Astrocyte (in vitro differentiated cells and primary cell): ENCODE measurements at places on chromosomes 7 and 10.
A peak's percentile ranks its signal among the peaks of the same experiment; 100 is the strongest.

DNA sequence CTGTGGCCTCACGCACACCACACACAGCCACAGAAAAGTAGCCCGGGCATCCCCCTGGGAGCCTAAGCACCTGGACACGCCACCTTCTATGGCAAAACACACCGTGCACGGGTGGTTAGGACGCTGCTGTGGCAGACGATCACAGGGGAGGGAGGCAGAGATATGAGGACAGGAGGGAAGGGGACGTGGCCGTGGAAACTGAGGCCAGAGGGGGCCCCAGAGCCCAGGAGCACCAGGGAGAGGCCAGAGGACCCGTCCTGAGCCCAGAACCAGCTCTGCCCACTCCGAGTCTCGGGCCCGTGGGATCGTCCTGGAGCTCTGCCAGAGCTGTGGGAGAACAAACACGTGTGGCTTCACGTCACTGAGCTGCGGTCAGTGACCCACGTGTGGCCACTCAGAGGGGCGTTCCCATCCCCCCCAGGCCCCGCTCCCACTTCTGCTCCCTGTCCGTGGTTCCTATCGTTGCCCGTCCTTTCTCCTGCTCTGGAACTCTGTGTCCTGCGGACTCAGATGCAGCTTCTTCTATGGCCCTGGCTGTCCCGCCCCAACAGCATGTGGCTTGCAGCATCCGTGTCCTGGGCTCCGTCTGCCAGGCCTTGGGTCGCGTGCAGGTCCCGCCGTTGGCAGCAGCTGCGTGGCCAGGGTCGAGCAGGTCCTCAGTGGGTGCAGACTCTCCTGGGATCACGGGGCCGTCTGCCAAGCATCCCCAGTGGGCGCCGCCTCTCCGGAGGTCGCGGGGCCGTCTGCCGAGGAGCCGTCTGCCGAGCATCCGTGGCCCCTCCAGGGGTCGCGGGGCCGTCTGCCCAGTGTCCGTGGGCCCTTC lies 31.0 kb downstream of the GET4 start:
- DNase-seq: no peak

DNA sequence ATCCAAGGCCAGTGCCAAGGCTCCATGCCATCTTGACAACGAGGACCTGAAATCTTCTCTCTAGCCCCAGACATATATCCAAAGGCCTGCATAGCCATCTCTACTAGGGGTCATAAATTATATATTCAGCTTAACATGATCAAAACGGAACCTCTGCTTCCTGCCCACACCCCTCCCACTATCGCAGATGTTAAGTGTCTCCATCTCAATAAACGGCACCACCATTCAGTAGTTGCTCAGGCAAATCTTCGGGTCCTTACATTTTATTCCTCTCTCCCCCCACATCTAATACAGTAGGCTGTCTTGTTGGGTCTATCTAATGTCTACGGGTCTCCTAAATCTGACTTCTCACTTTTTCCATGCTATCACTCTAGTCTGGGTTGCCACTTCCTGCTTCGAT lies 201.1 kb upstream of the PLXNA4 start:
- no peak for DNase-seq

DNA sequence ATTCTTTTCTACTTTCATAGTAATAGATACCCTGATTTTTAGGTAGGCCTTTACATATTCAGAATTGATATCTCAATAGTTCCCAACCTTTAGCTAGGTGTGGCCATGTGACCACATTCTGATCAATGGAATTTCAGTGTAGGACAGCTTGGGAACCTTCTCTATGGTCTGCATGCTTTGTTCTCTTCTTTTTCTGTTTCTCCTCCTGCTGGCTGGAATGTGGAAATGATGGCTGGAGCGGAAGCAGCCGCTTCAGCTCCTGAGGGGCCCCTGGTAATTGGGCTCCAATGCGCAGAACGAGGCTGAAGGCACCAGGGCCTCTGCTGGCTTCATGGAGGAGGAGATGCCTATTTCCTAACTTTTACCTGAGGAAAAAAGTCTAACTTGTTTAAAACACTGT lies 152.6 kb downstream of the ZMYND11 start:
- DNase-seq: no peak

DNA sequence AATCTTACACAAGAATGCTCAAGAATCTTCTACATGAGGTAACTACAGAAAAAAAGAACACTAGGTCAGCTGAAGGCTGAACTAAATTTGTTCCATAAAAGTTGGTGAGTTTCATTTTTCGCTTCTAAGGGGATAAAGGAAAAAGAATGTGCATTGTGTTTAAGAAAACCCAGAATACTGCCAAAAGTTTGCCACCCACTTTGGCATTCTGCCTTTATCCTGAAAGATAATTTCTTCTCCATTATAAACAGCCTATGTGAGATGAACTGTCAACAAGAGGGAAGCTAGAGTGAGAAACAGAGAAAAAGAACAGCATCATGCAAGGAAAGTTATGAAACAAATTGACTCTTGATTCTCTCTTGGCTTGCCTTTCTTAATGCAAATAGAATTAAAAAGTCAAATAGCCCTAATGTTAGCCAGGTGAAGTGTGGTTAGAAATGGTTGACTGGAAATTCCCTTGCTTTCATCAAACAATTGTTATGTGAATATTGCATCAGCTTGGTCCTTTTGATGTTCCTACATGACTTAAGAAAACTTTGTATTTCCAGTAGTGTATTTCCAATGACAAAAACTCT lies 25.8 kb downstream of the STEAP1 start:
- DNase-seq: peak; percentile 62

- no peak for DNase-seq
Observed at GRCh38 chr7:31729195-31729804, 42.3 kb downstream of the PPP1R17 start.

DNA sequence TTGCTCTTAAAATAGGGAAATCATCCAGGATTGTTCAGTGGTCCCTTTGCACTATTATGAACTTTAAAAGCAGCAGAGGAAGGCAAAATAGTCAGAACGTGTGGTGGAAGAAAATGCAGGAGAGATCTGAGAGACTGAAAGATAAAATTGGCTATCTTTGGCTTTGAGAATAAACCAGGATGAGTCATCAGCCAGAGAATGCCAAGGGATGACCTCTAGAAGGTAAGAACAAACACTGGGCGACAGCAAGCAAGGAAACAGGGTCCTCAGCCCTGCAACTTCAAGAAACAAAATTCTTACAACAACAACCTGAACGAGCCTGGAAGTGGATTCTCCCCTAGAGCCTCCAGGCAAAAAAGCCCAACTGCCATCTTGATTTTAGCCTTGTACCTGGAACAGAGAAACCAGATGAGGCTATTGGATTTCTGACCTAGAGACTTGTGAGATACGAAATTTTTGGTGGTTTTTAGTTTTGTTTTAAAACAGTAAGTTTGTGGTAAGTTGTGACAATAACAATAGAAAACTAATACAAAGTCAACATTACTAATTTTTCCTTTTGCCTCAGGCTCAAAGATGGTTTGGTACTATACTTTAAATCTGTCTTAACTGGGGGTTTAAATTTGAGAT lies 130.2 kb upstream of the CNTNAP2 start:
- DNase-seq: no peak

DNA sequence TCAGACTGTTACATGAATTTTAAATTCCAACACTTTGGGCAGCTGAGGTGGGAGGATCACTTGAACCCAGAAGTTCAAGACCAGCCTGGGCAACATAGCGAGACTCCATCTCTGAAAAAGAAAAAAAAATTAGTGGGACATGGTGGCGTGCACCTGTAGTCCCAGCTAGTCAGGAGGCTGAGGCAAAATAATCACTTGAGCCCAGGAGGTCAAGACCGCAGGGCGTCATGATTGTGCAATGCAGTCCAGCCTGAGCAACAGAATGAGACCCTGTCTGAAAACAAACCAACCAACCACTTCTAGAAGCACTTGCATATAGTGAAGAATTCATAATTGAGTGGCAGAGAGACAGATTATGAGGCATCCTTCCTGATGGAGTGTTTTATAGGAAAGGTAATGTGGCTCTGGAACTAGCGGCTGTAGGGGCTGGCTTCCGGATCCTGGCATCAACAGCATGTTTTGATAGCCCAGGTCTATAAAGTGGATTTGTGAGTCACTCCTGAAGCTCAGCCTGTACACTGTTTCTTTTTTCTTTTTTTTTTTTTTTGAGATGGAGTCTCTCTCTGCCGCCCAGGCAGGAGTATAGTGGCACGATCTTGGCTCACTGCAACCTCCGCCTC lies 40.3 kb upstream of the RSBN1L start:
- DNase-seq: peak; percentile 31

DNA sequence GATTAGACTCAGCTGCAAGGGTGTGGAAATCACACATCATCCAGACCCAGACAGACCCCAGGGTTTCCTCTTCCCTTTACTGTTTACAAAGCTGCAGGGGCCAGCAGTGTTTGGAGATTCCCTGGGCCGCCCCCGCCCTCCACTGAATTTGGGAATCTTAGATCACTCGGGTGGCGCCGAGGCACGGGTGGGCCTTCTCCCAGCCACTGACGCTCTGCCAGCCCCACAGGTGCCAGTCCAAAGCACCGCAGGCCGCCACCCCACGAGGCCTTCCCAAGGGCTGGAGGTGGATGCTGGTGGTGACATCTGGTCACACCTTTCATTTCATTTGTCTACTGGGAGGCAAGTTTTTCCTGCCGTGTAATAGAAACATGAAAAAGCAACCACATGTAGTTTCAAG lies 439.4 kb upstream of the FOXK1 start:
- no peak for DNase-seq

GRCh38 chr10:6053816-6054631 lies 8.1 kb downstream of the IL2RA start:
- no peak for DNase-seq

GRCh38 chr7:30553141-30553540 lies 41.5 kb upstream of the GARS1 start:
- DNase-seq: no peak

- DNase-seq: no peak
Observed at GRCh38 chr10:77028042-77028441, 609.6 kb downstream of the KCNMA1 start.

- no peak for DNase-seq
Observed at GRCh38 chr7:44061645-44062179, 3.7 kb downstream of the PGAM2 start.

GRCh38 chr10:27635290-27635689 lies 110.3 kb downstream of the MKX start:
- DNase-seq: no peak

DNA sequence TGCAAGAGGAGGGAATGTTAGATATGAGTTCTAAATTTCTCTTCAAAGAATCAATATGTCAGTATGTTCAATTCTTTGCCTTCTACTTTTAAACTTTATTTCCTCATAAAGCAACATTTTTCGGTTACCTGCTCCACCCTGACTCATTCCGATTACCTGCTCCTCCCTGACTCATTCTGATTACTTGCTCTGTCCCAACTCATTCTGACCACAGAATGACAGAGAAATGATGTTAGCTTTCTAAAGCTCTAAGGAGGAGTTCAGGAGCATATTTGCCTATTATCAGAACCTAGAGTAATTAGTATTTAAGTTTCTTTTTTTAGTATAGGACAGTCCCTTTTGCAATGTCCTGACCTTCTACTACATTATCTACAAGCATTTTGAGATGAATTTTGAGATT lies 24.5 kb upstream of the PPP1R9A start:
- no peak for DNase-seq

DNA sequence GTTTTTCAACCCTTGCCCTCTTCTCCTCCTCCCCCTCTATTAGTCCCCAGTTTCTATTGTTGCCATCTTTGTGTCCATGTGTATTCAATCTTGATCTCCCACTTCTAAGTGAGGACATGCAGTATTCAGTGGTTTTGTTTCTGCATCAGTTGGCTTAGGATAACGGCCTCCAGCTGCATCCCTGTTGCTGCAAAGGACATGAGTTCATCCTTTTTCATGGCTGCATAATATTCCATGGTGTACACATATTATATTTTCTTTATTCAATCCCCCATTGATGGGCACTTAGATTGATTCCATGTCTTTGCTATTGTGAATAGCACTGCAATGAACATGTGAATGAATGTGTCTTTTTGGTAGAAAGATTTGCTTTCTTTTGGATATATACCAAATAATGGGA lies 190.4 kb upstream of the LYZL1 start:
- no peak for DNase-seq

GRCh38 chr7:45698303-45699014 lies 124.3 kb downstream of the ADCY1 start:
- no peak for DNase-seq

DNA sequence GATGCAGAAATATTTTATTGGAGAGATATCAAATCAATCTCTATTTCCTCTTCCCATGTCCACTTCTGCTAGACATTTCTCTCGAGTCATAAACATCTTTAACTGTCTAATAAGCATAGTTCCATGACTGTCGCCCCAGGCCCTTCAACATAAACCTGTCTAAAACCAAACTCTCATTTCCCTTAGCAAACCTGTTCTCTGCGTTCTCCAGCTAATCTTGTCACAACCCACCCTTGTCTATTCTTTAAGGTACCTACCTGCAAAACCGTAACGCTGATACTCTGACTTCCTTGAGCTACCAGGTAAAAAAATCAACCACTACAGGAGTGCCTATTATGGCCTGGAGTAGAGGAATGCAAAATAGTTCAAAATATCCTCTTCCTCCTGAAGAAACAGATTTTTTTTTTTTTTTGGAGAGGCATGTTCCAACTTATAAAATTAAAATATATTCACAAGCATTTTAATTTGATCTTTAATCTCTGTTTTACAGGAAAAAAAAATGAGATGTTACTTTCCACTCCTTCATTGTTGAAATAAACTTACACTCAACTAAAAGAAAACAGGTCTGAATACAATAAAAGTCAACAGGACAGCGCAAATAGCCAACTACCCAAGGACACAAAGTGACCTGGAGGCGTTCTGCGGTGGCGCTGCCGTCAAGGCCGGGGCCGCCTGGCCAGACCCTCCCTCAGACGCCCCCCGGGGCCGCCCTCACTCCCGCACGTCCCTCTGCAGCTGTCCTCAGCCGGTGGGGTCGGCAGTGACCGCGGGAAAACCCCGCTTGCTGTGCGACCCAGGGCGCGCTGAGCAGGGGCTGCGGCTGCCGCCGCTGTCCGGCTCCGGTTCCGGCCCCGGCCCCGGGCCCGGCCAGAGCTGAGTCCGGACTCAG lies 765 bp downstream of the SLC25A40 start:
- no peak for DNase-seq

- no peak for DNase-seq
Observed at GRCh38 chr7:113504142-113504541, 385.8 kb upstream of the SMIM30 start.

DNA sequence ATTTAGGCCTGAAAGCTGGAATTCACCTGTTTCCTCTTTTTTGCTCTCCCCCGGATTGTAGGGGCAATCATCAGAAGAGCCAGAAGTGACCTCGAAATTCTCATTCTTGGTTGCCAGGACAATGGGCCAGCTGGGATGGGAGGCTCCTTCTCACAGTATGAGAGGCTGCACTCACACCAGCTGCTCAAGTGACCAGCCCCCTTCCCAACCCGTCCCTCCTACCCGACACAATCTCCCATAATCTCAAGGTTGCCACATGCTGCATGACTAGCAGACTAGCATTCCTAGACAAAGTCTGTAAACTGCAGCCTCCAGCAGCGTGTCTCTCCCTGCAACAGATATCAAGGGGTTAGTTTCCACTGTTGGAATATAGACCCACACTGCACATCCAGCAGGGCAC lies 110.3 kb downstream of the C1GALT1 start:
- no peak for DNase-seq

- DNase-seq: no peak
Observed at GRCh38 chr7:91778416-91778815, 102.1 kb downstream of the MTERF1 start.

- DNase-seq: peak; percentile 45
Observed at GRCh38 chr10:75613685-75614504, 182.5 kb downstream of the LRMDA start.
